ENCODE measurements at places on chromosomes 13 and 19. TPM values are rescaled to one million over a fixed set of nuclear protein-coding genes. Genes with fewer than 3 reads are reported as not detected.

- DNase-seq = peak; percentile 33
Measured at GRCh38 chr13:33799950-33800592, 17.9 kb upstream of the RFC3 start.

- DNase-seq = peak; percentile 36
Measured at GRCh38 chr13:31797154-31797775, 57.9 kb downstream of the RXFP2 start.

- no peak for DNase-seq
Measured at GRCh38 chr19:9178901-9179300, at the start of gene OR7D2. Gene OR7D2 (plus strand): TSS chr19:9178979. CDS start chr19:9185782, 6,803 bp downstream.

DNA sequence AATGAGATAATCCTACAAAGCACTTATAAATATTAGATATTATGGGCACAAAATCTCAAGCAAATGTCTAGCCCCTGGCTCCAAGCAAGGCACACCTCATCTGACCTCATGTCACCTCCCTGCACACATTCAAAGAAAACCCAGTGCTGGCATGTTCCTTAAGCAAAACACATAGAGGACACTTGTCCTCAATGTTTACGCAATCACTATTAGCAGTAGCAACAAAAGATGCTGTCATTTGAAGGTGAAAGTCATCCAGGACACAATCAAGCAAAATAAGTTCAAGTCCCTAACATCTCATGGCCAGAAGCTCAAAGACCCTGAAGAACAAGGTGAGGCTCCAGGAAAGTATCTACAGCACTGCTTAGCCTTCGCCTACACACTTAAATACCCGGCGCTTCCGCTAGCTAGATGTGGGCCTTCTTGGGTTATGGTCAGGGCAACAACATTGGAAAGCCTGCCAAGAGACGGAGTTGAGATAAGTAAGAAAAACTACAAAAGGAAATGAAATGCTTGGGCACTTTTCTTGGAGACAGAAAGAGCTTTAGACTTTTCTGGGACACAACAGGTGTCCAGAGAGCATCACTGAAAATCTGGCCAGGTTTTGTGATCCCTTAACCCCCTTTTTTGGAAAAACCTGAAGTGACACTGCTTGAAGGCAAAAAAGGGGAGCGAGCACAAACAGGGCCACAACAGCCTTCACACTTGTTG is 85.7 kb downstream of the FOXO1 start:
- DNase-seq = no peak

GRCh38 chr13:67224148-67224846 is 5.8 kb downstream of the PCDH9 start:
- DNase-seq = peak; percentile 78

DNA sequence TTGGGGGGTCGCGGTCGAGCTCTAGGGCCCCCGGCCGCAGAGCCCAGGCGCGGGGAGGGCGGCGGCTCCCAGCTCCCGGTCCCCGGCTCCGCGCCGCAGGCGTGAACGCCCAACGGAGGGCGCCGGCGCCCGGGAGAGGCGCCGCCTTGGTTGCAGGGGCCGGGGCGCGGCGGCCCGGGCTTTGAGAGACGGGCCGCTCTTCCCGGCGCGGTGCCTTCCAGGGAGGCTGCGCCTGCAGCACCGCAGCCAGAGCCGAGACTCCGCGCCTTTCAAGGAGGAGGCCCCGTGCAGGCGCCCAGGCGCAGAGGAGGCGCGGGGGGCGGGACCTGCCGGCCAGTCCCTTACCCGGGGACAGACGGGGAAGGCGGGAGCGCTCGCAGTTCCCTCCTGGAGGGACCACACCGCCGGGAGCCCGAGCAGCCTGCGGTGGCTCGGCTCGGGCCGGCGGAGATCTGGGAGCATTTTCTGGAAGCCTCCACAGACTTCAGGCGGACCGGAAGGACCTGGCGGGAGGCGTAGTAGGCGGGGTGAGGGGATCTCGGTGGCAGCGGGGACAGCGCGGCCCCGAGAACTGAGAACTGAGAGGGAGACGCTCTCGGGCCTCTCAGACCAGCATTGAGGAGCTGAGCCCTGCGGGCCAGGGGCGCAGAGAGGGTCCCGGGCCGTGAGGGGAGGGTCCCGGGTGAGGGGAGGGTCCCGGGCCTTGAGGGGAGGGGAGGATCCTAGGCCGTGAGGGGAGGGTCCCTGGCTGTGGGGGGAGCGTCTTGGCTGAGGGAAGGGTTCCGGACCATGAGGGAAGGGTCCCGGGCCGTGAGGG is 25.5 kb upstream of the MCF2L start:
- DNase-seq = peak; percentile 85

DNA sequence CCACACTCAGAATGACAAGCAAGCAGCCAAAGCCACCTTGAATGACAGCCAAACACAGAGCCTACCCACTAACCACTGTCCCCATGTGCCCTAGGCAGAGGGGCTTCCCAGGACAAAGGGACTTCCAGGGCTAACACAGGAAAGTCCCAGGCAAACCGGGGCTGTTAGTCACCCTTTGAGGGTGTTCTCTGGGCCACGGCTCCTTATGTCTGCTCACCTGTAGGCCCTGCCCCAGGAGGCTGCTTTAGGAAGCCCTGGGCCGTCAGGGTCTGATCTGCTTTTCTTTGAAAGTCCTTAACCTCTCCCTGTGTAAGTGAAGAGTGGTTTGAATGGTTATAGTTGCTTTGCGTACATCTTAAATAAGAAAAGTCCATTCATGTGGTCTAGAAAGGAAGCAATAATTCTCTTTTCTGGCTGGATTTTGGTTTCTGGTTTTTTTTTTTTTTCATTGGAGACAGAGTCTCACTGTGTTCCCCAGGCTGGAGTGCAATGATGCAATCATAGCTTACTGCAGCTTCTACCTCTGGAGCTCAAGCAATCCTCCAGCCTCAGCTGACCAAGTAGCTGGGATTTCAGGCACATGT is 161.4 kb downstream of the EFNB2 start:
- no peak for DNase-seq

DNA sequence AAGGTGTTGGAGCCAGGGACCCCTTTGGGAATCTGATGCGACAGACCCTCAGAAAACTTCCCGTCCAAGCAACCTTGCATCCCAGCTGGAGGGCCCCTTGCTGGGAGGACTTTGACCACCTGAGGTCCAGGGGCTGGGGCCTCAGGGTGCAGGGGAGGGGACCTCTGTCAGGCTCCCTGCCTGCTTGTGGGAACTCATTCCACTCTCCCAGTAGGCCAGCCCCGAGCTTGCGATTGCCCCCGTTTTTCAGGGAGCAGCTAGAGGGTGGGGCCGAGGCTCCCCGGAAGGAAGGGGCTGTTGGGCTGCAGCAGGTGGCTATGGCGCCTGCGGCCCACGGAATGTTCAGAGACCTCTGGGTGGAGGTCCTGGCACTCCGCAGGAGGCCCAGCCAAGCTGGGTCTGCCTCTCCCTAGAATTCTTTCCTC is 2.8 kb downstream of the GNA11 start:
- no peak for DNase-seq

DNA sequence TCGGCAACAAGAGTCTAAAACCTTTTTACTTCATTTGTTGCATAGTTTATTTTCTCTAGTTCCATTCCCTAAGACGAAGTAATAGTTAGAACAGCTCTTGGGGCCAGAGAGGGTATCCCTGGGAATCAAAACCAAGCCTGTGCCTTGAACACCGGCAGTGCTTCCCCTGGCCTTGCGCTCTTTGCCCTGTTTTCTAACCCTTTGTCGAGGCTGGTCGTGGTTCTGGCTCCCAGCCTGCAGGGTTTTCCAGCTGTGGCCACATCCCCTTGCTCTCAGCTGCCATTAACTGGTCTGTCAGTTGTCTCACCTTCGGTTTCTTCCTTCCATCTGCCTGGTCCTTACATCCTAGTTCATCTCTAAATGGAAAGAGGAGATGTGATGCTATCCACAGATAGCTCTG is 61.0 kb downstream of the HSPH1 start:
- DNase-seq = no peak

DNA sequence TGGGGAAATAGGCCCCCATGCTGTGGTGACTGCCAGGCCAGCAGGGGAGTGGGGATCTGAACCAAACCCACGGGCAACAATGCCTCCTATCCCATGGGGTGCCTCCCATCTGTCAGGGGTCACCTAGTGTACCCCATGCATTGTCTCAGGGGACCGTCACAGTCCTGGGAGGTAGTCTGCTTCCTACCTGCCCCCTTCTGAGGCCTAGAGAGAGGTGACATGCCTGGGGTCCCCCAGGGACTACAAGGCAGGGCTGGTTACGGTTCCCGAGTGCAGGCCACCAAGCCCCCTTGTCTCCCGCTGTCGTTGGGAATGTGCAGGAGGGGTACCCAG is 11.1 kb downstream of the NDUFB7 start:
- DNase-seq = no peak

DNA sequence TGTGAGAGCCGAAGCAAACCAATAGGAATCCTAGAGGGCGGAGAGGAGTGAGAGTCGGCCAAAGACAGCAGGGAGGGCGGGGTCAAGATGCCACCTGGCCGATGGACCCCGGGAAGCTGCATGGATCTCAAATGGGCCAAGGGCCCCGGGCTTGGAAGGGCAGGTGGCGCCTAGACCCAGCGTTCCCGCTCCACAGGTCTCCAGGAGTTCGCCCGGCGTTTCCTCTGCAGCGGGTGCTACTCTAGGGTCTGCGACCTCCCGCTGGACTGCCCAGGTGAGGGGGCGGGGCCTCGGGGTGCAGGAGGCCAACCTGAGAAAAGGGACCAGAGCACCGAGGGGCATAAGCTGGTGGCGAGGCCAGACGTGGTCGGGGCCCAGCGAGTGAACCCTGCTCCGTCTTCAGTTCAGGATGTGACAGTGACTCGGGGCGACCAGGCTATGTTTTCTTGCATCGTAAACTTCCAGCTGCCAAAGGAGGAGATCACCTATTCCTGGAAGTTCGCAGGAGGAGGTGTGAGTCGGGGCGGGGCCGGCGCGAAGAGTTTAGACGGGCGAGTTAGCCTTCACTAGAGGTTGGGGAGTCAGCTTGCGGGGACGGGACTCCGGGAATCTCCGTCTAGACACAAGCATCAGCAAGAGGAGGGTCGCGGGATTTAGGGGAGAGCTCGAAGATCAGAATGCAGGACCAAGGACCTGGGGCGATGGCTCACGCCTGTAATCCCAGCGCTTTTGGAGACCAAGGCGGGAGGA is 9.9 kb downstream of the SPACA6 start:
- DNase-seq = peak; percentile 49

- peak; percentile 16 for DNase-seq
Measured at GRCh38 chr13:78215458-78216108, 297.0 kb upstream of the EDNRB start.

- peak; percentile 5 for DNase-seq
Measured at GRCh38 chr13:94880463-94880862, 168.1 kb upstream of the SOX21 start.

DNA sequence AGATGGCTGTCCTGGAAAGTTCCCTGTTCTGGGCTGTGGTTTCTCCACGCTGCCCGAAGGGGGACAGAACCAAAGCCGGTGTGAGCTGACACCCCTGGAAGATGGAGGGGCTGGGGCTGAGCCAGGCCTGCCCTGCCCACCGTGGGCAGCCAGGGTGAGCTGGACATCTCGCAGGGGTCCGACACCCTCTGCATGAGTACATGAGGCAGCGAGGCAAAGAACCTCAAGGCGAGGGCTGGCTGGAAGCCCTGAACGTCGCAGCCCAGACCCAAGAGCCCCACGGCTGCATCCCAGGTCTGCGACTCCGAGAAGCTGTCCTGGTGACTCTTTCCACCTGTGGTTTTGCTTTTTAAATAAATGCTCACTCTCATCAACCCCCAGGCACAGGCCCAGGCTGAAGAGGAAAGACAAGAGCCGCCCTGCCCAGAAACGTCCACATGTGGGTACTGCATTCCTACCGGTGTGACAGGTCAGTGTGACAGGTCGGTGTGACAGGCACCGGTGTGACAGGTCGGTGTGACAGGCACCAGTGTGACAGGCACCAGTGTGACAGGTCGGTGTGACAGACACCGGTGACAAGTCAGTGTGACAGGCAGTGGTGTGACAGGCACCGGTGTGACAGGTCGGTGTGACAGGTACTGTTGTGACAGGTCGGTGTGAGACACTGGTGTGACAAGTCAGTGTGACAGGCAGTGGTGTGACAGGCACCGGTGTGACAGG is 30.6 kb downstream of the GAS6 start:
- no peak for DNase-seq

- peak; percentile 89 for DNase-seq
Measured at GRCh38 chr13:74133657-74134201, 475 bp downstream of the KLF12 start.

DNA sequence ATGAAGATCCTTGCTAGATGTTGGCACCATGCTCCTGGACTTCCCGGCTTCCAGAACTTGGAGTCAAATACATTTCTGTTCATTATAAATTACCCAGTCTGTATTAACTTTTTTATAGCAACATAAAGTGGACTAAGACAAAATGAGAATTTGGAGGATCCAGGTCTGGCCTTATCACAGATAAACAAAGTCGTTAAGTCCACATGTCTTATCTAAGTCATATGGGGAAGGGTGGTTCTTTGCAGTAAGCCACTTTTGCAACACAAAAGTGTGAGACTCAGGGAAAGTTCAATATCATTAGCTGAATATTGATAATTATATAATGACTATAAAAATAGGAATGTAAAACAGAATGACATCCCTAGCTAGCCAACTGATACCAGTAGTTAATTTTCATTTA is 91.6 kb upstream of the SIAH3 start:
- no peak for DNase-seq

DNA sequence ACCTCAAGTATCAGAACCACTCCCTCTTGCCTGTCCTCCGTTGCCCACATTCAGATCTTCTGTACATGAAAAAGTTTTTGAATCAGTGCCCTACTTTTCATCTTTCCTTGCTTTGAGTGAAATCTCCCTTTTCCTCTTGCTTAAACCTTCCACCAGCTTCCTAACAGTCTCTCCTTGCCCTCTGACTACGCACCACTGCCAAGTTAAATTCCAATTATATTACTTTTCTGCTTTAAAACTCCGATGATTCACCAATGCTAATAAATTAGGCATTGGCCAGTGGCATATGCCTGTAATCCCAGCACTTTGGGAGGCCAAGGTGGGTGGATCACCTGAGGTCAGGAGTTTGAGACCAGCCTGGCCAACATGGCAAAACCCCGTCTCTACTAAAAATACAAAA is 30.7 kb upstream of the RFXAP start:
- no peak for DNase-seq

SMIM24 gene
- total RNA-seq = 1.7 TPM

LAIR2 gene
- total RNA-seq = not detected

LGALS7B gene
- total RNA-seq = not detected

PCSK4 gene
- 12.5 TPM for total RNA-seq

CLASRP gene
- 97.1 TPM for total RNA-seq

GALP gene
- total RNA-seq = 0.71 TPM

SIGLEC5 gene
- not detected for total RNA-seq

MBD3L2 gene
- not detected for total RNA-seq
